ENCODE measurements at places on chromosomes 6 and 20.

DNA sequence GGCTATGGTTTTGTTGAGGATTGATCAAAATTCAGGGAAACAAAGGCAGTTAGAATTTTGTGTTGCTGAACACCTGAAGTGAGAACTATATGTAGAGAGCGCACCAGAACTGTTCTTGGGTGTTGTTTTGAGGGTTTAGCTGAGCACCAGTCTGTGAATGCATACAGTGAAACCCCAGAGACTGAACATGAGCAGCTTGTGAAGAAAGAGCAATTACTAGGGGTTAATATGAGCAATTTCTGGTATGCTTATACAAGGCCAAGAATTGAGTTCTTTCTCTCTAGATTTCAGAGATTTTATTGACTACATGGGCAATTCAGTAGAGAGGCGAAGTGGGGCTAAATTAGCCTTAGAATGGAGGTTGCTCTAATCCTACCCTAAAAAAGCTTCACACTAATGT, 93.9 kb downstream of the CD2AP start:
- no peak for DNase-seq

GRCh38 chr20:63682384-63683139, 13.9 kb upstream of the TNFRSF6B start:
- no peak for DNase-seq

GRCh38 chr6:157552081-157552747, 171.2 kb downstream of the ZDHHC14 start:
- DNase-seq = peak; percentile 89

GRCh38 chr6:9365378-9365777, 930.0 kb upstream of the SLC35B3 start:
- no peak for DNase-seq

DNA sequence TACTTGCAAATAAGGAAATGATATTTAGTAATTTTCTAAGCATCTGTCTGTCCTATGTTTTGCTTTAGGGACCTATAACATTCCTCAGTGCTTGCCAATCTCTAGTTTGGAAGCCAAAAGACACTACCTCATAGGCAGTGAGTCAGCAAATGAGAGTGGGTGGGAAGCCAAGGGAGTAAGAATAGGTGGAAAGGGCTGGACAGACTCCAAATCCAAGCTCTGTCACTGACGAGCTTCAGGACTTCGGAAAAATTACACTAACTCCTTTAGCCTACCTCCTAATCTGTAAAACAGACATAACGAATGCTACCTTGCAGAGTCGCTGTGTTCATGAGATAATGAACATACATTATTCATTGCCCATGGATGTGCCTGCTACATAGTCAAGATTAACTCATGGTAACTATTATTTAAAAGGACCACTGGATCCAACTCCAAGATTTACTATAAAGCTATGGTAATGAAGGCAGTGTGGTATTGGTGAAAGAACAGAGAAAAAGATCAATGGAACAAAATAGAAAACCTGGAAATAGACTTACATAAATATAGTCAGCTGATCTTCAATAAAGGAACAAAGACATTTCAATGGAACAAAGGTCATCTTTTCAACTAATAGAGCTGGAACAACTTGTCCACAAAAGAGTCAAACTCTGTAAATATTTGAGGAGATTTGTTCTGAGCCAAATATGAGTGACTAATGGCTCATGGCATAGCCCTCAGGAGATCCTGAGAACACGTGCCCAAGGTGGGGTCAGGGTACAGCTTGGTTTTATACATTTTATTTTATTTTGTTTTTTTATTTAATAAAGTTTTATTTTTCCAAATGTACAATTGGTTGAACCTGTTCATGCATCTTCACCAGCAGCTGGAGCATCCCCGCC, 64.1 kb downstream of the FAM50B start:
- DNase-seq = no peak

- DNase-seq = no peak
These were observed 43.6 kb downstream of the UST start for GRCh38 chr6:148790404-148790803.

DNA sequence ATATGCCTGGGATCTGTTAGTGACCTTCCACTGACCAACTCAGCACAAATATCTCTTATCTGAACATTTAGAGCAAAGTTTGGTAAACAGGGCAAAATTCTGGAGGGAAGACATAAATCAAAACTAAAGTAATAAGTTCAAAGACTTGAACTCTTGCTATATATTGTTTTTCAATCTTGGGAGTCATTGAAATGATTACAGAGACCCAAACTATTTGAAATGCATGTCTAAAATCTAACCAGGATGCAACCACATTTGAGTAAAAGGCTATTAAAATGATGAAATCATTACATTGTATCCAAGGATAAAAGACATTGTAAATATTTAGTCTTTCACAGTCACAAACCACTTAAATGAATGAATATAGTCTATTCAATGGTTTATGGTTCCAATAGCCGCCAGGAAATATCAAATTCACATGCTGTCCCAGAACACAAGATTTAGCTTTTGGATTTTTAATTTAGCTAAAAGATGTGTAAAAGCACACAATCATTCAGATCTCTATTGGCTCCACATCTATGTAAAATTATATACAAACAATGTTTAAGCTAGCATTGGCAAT, 256.6 kb upstream of the EPHA7 start:
- no peak for DNase-seq

DNA sequence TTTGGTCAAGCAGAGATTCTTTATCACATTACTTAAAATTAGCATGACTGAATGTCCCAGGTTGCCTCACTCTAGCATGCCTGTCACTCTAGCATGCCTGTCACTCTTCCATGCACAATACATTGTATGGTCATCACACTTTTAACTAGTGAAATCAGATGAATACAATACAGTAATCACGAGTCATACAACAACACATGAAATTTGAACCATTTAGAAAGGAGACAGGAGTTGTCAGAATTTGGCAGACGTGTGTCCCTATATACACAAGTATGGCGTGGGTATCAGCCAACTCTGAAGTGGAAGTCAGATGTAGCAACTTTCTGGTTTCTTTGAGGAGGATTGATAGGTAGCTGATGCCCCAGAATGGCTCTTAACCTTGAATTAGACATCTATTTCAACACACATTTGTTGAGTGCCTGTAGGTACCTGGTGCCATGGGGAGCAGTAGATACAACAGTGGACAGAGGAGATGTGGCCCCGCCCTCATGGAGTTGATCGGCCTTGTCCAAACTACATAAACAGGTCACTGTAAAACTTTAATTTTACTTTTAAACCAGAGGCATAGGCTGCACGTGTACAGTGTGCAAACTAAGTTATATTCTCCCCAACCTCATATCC, 116.1 kb upstream of the TIAM2 start:
- no peak for DNase-seq

GRCh38 chr20:40771848-40772511, 82.9 kb upstream of the MAFB start:
- no peak for DNase-seq

GRCh38 chr20:31667315-31668285, 29.9 kb downstream of the COX4I2 start:
- no peak for DNase-seq

DNA sequence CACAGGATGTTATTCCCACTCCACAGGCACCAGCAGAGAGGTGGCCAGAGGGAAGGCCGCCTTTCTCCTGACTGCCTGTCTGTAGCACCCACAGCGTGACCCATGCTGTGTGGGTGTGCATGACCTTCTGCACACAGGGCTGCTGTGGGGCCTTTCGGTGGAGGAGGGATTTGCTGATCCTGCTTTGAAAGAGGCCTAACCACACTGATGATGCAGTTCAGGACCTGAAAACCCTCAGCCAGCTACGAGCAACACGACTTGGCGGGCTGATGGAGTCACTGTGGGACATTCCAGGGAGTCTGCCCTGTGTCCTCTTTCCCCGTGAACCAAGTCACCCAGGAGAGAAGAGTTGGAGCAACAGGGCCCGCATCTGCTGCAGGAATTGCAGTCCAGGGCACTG, 49.1 kb downstream of the SYTL3 start:
- DNase-seq = no peak

DNA sequence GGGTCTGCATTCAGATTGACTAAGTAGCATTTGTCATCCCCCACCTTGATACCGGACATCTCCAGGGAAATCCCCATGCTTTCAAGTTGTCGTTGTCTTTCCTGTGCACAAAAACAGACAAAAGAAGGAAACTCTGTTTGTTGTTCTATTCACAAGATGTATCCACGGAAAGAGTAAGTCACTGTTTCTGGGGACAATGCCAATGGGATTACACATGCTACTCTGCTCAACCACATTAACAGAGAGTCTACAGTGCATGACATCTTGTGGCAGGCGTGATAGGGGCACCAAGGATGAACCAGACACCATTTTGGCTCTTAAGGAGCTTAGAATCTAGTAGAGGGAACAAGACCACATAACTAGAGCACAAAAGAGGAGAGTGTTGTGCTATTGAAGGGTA, 124.4 kb upstream of the NUP153 start:
- no peak for DNase-seq

DNA sequence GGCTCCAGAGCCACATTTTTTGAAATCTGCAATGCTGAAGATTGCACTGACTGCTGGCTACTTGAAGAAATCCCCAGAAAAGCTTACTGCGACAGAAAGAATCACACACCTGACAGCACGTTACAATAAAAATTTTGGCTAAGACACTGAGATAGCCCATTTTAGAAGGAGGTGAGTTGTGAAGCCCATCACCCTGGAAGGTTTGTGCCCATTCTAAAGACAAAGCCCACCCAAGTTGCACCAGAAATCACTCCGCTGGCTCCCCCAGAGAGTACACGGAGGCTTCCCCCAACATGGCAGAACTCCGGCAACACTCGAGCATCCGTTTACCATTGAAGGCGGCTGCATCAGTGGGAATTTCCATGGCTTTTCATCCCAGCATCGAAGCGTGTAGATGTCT, 29.4 kb downstream of the LPA start:
- DNase-seq = peak; percentile 2

- peak; percentile 81 for DNase-seq
These were observed 66.1 kb upstream of the MLN start for GRCh38 chr6:33869826-33870423.

GRCh38 chr6:105757512-105758200, 328.5 kb upstream of the PRDM1 start:
- no peak for DNase-seq

DNA sequence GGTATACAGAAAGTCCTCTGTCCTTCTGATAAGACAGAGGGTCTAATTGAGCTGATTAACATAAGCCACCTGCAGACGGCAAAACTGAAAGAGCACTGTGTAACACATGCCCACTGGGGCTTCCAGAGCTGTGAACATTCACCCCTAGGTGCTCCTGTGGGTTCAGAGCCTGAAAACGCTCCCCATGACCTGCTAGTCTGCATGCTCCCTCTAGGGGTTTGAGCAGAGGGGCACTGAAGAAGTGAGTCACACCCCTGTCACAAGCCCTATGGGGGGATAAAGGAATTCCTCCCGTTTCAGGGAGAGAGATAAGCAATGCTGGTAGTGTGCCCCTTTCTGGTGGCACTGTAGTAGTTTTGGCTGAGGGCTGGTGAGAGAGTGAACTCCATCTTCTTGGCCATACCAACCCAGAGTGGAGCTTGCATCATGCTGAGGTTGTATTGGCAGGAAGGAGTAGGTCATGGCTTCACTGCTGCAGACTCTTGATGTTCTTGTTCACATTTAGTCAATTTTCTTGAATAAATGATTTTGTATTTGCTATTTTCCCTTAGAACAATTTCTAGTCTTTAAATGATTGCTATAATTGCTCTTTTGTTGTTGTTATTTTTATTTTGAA, 637.5 kb upstream of the MAN1A1 start:
- DNase-seq = no peak

- peak; percentile 10 for DNase-seq
These were observed 67.1 kb downstream of the TASP1 start for GRCh38 chr20:13571662-13572061.

GRCh38 chr6:25186919-25187318, 92.3 kb upstream of the CARMIL1 start:
- DNase-seq = no peak

GRCh38 chr6:23905133-23905815, 220.7 kb upstream of the NRSN1 start:
- no peak for DNase-seq

- DNase-seq = peak; percentile 95
These were observed 116.4 kb downstream of the MYLK4 start for GRCh38 chr6:2634139-2634964.

GRCh38 chr6:53134601-53135235, 13.9 kb downstream of the GCM1 start:
- DNase-seq = no peak

GRCh38 chr20:59175861-59176260, 12.2 kb downstream of the ZNF831 start:
- DNase-seq = no peak

- no peak for DNase-seq
These were observed 470.6 kb upstream of the ARID1B start for GRCh38 chr6:156306531-156306930.

DNA sequence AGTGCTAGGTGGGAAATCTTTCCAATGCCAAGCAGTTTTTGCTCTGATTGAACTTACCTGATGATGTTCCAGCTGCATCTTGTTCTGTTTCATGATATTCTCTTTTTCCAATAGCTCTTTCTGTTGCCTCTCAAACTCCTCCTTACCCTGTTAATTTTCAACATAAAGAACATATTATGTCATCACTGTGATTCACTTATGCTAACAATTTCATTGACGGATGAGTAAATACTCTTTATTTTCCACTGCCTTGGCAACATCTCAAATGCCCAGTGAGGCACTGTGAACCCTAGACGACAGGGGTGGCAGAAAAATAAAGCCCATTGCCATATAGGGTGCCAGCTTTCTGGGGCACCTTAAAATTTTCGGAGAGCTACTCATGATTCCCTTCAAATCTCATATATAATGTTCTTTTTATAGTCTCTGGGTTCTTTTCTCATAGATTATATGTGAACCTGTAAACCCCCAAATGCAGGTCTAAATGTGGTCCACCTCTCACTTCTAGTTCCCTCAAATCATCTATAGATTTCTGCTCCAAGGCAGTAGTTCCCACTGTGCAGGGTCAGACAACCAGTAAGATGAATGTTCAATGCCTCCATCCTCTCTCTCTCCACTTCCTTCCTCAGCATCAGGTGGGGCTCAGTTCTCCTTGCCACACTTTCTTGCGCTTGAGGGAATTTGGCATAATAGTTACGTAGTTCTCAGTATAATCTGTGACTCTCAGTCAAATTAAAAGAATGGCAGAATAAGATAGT, 44.1 kb downstream of the NEDD9 start:
- DNase-seq = no peak

GRCh38 chr6:30664994-30665767, 7.6 kb downstream of the DHX16 start:
- no peak for DNase-seq

Data from H7 (cell line).